Activated CD4-positive, alpha-beta T cell treated with anti-CD3 and anti-CD28 coated beads, Interleukin-2, Interleukin-4, amounts not matched to agents 100 ng/mL and 50 ng/mL, durations not matched to agents 16 hours and 8 hours (primary cell): ENCODE measurements at places on chromosomes 1 and 21.

DNA sequence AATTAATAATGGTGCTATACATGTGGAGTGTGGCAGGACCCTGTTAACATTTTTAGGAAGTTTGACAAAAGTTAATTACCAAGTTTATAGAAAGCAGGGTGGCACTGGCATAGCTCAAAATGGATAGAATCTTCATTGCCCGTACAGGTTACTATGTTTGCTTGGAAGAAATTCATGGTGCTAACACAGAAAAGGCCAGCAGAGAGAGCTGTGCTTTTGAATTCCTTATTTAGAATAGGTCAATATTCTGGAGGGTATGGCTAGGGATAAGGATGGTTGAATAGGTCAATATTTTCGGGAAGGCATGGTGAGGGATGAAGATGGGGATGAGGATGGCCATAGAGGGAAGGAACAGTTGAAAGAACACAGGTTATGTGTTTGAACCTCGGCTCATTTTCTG lies 345.1 kb downstream of the LMO4 start:
- no peak for DNase-seq

GRCh38 chr1:169488157-169488556 lies 2.4 kb upstream of the SLC19A2 start:
- no peak for DNase-seq

DNA sequence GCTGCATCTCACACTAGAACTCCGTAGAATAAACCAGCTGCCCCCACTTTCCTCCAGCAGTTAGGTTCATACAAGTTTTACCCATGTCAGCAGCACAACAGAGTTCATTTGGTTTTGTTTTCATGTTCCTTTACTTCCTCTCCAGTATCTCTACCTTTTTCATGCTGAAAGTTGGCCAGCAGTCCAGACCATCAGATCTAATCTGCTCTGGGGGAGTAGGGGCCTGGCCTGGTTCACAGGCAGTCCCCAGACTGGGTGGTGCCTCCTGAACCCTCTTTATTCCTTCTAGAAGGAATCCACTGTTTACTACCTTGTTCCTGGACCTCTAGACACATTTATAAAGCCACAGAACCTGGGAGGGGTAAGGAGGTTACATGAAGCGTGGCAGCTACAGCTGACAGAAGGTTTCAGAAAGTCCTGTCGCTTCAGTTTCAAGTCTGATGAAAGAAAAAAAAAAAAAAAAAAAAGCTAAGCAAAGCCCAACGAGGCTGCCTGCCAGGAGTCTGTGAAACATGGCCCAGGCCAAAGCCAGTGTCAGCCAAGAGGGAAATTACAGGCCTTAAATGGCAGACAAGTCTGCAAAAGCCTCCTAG lies 184.6 kb upstream of the JUN start:
- peak; percentile 15 for DNase-seq

- DNase-seq = no peak
Observed at GRCh38 chr21:33314111-33314510, 10.7 kb upstream of the IFNAR1 start.

- DNase-seq = no peak
Observed at GRCh38 chr1:1143636-1144035, 27.7 kb upstream of the C1orf159 start.

DNA sequence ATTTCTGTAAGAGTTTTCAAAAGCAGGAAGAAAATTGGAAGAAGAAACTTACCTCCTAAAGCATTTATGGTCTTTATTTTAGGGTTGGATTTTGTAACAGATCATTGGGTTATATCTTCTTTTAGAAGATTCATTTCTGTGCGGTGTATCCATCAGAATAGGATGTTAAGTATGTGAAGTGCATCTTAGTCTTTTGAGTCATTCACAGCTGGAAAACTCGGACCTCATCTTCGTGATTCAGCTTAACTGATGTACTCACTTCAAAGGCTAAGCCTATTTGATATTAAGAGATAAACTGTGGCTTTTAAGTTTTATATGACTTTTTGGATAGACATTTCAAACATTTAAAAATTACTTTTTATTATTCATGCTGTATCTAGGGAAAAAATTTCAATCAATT lies 56.3 kb downstream of the GIPC2 start:
- DNase-seq = no peak

- no peak for DNase-seq
Observed at GRCh38 chr1:42924851-42925760, 33.6 kb downstream of the SLC2A1 start.

DNA sequence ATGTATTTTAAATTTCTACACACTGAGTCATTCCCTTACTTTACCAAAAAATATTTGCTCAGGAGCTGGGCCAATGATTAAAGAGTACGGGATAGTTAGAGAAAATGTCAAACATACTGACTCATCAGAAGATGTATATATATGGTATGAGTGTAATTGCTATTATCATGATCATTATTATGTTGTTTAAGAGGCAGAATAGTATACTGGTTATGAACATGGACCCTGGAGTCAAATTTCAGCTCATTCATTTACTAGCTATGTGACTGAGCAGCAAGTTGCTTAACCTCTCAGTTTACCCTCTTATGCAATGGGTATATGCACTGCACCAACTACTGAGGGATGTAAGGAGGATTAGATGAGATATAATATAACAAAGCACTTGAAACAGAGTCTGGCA lies 41.2 kb upstream of the USH2A start:
- no peak for DNase-seq

GRCh38 chr1:43651188-43651587 lies 1.2 kb downstream of the KDM4A start:
- DNase-seq = no peak

DNA sequence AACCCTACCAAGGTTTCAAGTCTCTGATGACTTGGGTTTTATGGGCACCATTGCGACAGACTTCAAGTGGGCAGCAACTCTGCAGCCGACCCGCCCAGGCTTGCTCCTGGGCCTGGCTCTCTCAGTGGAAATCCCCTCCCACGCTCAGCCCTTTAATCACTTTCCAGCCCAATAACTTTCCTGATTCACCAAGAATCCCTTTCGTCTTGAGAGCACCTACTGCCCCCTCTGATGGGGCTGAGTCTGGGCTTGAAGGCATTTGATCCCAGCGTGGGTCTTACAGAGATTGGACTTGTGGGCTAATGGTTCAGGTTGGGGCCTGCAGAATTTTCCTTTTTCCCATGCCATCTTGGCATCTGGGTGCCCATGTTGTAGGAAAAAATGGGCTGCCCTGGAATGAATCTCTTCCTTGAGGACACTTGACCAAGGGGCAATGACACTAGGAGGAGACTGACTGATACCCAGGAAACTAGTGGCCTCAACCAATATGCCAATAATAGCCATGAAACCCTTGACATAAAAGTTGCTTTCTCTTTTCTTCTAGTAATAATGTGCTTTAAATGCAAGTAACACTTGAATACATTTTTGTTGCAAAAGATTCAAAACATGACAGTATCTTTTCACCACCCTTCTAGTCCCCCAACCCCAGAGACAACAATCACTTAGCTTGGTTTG lies 7.8 kb upstream of the PHLDA3 start:
- no peak for DNase-seq

- DNase-seq = no peak
Observed at GRCh38 chr1:61142726-61143500, 60.6 kb downstream of the NFIA start.

DNA sequence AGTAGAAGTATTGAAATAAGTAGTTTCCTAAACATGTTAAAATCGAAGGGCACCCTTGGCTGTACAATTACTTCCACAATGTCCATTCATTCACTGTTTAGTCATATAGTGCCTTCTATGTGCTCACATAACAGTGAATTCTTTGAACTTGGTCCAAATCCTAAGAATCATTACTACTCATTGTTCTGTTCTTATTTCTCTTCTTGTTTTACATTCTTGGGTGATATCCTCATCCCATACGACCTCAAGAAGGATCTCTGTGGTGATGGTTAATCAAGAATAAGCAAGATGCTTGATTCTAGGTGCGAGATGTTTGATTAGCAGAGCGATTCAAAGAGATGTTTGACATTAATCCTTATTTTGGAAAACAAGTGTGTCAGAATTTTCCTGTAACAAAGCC lies 667.4 kb upstream of the ZP4 start:
- DNase-seq = no peak

- no peak for DNase-seq
Observed at GRCh38 chr1:63981408-63981773, 207.6 kb downstream of the ROR1 start.

DNA sequence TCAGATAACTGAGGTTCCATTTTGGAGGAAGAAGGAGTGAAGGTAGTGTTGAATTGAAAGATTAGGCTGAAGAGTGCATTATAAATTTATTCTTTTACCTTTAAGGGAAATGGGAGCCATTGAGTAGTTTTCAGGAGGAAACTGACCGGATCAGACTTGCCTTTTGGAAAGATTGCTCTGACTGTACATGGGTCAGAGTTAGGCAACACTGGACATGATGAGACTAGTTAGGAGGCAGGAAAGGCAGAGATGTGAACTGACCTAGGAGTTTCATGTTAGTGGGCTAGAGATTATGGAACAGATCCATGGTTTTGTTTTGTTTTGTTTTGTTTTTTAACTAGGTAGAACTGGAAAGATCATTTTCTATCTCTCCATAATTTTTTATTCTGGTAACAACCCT lies 78.2 kb downstream of the SNX7 start:
- no peak for DNase-seq

- no peak for DNase-seq
Observed at GRCh38 chr1:167463080-167463479, 55.2 kb downstream of the CD247 start.

GRCh38 chr1:179095377-179095776 lies 13.5 kb downstream of the TOR3A start:
- DNase-seq = no peak

GRCh38 chr1:33986390-33987095 lies 122.7 kb downstream of the HMGB4 start:
- DNase-seq = no peak

- no peak for DNase-seq
Observed at GRCh38 chr1:98761219-98761865, 99.8 kb downstream of the SNX7 start.

GRCh38 chr1:173333581-173333980 lies 126.5 kb upstream of the TNFSF4 start:
- peak; percentile 63 for DNase-seq
